OCI-M1 (cell line): ENCODE measurements at places on chromosomes 2 and 18.

GRCh38 chr2:88866756-88867155, 175.3 kb downstream of the RPIA start:
- peak; percentile 89 for DNase-seq

DNA sequence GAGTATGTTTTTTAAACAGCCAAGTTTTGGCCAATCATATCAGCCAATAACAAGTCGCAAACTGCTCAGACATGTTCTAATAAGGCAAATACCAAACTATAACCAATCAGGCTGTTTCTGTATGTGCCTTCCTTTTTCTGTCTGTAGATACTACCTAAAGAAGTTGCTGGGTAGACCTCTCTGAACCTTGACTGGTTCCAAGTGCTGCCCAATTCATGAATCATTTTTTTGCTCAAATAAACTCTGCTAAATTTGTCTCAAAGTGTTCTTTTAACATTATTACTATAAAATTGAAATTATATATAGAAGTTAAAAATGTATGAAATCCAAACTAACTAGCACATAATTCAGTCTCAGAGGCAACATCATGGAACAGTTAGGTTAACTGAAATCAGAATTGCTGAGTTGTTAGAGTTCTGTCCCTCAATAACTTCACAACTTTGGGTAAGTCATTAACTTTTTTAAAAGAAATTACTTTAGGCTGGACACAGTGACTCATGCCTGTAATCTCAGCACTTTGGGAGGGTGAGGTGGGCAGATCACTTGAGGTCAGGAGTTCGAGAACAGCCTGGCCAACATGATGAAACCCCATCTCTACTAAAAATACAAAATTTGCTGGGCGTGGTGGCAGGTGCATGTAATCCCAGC, 4.9 kb upstream of the TTC21B start:
- DNase-seq, result no peak

DNA sequence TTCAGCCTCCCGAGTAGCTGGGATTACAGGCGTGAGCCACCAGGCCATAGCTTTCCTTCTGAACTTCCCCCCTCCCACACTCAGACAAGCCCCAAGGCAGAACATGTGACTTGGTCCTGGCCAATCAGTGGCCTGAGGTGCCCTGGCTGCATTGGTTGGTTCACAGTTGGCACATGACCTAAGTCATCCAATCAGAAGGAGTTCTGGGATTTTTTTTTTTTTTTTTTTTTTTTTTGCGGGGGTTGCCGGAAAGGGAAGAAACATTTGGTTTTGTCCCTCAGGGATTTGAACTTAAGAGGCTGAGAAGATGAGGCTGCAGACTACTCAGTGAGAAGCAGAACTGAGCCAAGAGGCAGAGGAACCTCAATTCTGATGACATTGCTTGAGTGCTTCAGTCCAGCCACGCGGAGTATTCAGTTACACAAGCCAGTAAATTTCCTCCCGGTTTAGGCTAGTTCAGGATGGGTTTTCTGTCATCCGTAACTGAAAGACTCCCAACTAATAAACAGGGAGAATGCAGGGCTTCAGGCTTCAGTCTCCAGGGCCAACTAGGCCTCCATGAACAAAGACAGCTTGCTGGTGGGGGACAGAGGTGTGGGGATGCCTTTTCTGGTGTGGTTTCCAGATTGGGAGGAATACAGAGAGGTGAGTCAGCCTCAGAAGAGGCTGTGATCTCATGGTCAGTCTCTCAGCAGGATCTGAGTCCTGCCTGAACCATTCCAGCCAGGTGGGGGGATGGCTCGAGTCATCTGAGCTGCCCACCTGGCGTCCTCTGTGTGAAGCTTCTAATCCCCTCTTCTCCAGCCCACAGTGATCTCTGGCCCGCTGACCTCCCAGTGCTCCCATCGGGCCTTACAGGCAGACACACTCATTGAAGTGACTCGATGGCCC, 9.2 kb downstream of the PTMA start:
- DNase-seq, result peak; percentile 86

GRCh38 chr2:152600051-152600657, 117.1 kb downstream of the PRPF40A start:
- DNase-seq, result no peak

DNA sequence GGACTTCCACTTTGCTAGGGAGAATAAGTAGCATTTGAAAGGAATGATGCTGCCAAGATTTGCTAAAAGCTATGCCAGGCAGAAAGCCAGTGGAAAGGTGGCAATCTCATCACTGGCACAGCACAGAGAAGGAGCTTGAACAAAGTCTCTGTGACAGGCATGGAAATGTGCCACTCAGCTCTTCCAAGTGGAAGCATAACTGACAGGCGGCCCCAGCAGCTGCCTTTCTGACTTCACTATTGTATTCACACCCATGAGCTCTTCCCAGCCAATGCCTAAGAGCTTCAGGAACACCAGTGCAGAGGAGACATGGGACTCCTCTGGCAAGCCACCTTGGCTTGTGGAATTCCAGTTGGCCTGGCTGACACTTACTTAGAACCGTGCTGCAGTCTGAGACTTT, 134.6 kb upstream of the REG3G start:
- DNase-seq, result no peak

GRCh38 chr2:235909358-235909757, 258.8 kb downstream of the GBX2 start:
- DNase-seq, result peak; percentile 71

- DNase-seq, result no peak
These were observed 242.9 kb upstream of the ID2 start for GRCh38 chr2:8438996-8439395.

GRCh38 chr2:159272156-159272555, 14.3 kb downstream of the WDSUB1 start:
- DNase-seq, result no peak

GRCh38 chr2:52402128-52402527, 1365.5 kb upstream of the CHAC2 start:
- no peak for DNase-seq
